ENCODE measurements at places on chromosomes 13 and 19. TPM values are rescaled to one million over a fixed set of nuclear protein-coding genes. Genes with fewer than 3 reads are reported as not detected.

- no peak for DNase-seq
Measured at GRCh38 chr13:31887286-31887685, 144.3 kb upstream of the FRY start.

- DNase-seq = no peak
Measured at GRCh38 chr13:63842102-63842501, 2426.5 kb upstream of the PCDH20 start.

Gene ZNF44
- 5.6 TPM for total RNA-seq

GRCh38 chr19:10454267-10454666, 33.9 kb downstream of the PDE4A start:
- no peak for DNase-seq

Gene ZNF787
- total RNA-seq = 34.2 TPM

DNA sequence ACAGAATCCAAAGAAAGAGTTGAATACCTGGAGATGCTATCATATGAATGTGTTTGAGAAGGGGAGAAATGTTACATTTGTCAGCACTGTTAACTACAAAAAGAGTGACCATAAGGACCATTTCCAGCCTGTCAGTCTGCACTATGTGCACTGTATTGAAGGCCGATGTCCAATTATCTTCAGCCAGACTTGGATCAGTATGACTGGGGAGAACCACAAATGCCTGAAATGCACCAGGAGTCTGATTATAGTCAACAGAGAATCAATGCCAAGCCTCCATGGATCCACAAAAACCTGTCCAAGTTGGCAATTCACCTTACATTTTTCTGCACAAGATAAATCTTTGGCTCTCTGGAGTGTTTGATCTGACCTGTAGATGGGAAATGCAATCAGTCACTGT, 697.5 kb upstream of the SGCG start:
- DNase-seq = no peak

Gene MRPS12
- 114 TPM for total RNA-seq

Gene ZNF613
- total RNA-seq = 4.5 TPM

Gene PTGIR
- 46.7 TPM for total RNA-seq

Gene PSG1
- not detected for total RNA-seq

Gene SPC24
- total RNA-seq = 54.4 TPM

GRCh38 chr19:5149932-5150901, 181.3 kb downstream of the KDM4B start:
- no peak for DNase-seq

GRCh38 chr19:41529484-41530183, 46.3 kb upstream of the CEACAM21 start:
- DNase-seq = no peak

DNA sequence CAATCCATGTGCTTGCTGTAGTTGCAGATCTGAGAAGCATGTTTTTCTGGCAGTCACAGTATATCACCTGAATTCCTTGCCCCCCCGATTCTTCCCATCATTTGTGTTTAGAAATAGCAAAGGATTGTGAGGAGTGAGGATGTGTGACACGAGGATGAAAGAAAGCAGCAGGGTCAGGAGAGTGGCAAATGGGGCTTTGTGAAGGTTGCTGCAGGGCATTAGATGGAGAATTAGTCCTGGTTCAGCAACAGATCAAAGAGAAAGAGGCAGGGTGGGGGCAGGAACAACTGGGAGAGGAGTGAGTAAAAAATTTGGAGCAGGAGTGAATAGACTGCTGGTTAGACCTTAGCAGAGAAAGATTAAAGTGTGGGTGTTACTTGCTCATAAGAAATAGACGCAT, 47.7 kb upstream of the TNFSF11 start:
- DNase-seq = no peak

Gene LRP3
- 0.91 TPM for total RNA-seq

DNA sequence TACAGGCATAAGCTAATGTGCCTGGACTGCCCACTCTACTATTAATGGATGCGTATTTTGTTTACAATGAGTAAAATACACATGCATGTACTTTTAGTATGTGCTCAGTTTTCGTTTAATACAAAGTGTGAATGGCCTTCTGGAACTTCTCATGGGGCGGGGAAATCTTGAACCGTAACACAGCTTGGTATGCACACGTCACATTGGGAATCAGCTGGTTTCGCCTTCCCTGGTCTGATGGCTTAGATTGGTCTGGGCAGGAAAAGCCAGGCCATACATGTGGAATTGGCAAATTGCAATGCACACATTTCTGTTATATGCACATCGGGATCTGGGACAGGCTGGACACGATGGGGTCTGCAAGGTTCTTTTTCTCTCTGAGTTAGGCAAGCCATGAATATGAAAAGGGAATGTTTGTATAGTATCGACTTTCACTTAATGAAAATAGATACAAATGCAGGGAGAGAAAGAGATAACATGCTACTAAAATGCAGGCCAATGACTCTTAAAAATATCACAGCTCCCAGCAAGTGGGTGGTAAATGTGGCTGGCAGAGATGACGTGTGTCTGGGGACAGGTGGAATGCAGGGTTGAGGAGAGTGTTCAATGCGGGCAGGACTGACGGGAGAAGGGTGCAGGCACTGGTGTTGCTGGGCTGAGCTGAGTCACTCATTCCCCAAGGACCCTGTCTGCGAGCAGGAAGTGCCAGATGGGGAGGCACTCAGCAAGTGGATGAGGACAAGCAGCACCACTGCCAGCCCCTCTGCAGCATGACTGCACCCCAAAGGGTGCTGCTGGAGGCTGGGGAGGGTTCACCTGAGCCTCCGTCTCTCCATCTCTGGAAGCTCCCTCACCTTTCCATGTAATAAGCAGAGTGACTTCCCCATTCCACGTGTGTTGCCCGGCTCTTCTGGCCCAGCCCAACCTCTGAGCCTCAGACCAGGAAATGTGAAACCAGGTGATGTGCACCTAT, 204.0 kb upstream of the GPR12 start:
- DNase-seq = no peak

Gene ADGRE3
- total RNA-seq = not detected

GRCh38 chr13:38045278-38046048, 175.9 kb upstream of the TRPC4 start:
- no peak for DNase-seq

DNA sequence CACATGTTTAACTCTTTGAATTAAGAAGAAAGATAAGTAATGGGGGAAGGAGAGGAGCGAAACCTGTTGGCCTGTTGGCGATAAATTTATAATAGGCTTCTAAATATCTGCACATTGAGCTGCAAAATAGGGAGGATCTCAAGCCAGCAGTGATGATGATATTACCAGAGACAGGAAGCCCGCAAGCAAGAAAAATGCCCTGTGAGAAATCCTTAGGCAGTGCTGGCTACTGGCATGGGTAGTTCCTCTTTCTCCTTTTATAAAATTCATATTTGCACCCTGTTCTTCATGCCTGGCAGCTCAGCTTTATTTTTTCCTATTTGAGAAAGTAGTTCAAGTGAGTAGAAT, 858 bp upstream of the USP12 start:
- DNase-seq = no peak

DNA sequence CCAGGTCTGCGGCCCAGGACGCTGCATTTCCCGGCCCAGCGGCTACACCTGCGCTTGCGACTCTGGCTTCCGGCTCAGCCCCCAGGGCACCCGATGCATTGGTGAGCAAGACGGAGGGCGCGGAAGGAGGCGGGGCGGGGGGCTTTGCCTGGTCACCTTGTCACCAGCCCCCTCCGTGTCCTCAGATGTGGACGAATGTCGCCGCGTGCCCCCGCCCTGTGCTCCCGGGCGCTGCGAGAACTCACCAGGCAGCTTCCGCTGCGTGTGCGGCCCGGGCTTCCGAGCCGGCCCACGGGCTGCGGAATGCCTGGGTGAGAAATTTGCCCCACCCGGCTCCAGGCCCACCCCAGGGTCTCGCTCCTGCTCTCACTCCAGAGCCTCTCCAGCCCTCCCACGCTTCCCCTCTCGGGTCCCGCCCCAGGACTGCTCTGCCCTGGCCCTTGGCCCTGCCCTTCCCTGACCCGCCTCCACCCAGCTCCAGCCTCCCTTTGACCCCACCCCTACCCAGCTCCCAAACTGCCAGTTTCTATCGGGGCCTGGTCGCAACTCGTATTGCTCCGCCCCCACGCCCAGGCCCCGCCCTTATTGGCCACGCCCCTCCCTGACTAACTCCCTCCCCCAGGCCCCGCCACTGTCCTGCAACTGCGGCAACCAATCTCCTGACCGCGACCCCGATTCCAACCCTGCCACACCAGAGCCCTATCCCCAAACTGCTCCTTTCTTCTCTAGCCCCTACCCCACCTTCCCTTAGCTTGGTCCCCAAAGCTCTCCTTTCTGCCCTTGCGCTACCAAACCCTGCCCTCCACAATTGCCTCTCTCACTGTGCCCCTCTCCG, 8.6 kb downstream of the LTBP4 start:
- peak; percentile 90 for DNase-seq

GRCh38 chr19:54420383-54421168, 5.3 kb downstream of the TTYH1 start:
- DNase-seq = no peak

- no peak for DNase-seq
Measured at GRCh38 chr13:34698945-34699344, 243.1 kb upstream of the NBEA start.

Measured in activated naive CD8-positive, alpha-beta T cell treated with anti-CD3 and anti-CD28 coated beads for 36 hours (primary cell).